ENCODE measurements at places on chromosomes 13 and 19.

- DNase-seq: no peak
Observed at GRCh38 chr19:40091205-40092129, 724 bp upstream of the ZNF780A start.

DNA sequence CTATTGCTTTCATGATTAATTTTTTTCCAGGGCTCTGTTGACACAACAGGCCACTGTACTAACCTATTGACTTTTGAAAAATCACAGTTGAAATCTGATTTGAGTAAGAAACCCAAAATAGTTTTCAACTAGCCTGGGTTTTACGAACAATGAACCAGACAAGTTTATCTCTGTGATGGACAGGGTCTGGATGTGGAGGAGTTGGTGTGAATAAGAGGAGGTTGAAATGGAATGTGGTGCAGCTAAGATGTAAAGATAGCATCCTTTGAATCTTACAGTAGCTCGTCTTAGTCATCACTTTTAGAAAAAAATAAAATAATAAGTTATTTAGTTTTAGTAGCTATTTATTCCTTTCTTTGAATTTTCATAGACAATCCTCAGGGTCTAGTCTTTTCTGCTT lies 8.3 kb upstream of the OXGR1 start:
- no peak for DNase-seq

- DNase-seq: no peak
Observed at GRCh38 chr13:21466527-21466926, 7.4 kb upstream of the ZDHHC20 start.

GRCh38 chr19:46815833-46816627 lies 27.6 kb upstream of the SLC1A5 start:
- DNase-seq: no peak

DNA sequence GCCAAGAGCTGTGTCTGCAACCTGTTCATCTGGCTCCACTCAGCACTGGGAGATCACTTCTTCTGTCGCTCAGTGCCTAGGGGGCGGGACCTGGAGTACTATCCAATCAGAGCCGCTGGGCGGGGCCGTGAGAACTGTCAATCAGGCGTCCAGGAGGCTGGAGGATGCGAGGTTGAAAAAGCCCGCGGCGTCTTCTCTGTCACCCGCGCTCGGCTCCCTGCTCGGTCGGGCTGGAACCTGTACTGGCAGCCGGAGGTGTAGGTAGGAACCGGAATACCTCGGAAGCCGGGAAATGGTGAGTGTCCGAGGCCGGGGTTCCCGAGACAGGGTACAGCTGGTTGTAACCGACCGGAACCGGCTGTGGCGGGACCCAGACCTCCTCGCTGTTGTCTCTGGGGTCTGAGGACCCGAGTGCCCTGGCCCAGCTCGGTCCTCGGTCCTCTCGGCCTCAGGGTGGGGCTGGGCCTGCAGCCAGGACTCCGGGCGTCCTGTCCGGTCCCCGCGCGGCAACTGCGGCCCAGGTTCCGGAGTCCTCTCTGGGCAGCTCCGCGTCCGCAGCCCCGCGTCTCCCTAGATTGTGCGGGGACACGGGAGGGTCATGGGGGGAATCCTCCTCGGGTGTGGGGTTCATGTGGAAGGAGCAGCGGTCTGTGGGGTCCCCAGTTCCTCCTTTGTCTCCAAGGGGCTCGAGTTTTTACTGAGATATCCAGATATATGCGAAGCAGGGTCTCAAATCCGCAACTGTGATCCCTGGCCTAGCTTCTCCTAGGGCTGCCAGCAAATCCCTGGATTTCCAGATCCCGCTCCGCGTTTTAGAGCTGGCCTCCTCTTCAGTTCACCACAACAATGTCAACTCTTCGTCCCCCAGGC lies 42.6 kb downstream of the ZNF627 start:
- DNase-seq: peak; percentile 80

DNA sequence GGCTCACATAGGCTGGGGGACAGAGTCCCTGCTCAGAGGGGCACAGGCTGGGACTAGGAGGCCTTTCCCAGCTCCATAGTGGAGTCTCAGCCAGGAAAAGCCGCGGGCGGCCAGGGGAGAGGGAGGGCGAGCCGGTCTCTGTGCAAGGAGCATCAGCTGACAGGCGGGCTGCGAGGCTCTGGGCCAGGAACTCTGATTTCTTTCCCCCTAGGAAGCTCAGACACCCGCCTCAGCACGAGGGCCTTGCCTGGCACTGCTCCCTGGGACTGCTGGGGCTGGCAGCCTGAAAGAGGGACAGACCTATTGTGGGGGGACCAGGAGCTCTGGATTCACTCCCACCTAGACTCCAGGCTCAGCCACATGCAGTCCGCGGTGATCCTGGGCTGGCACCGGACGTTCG lies 2.2 kb upstream of the PLK5 start:
- DNase-seq: peak; percentile 47

DNA sequence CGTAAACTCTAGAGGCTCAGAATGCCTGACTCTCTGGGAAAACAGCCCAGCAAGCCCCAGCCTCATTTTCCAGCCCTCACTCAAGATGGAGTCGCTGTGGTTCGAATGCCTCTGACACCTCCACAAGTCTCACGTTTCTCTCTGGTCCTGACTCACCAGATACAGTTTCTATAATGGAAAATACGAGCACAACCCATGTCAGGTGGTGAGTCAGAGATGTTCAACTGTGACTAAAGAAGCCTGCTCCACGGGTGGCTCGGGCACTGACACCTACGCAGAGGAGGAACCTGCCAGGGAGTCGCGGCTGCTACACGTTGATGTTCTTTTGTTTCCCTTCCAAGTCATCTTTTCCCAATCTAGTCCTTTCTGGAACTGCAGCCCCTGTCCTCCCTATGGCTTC lies 87.1 kb upstream of the STK24 start:
- no peak for DNase-seq

- no peak for DNase-seq
Observed at GRCh38 chr13:57640607-57641006, 9.1 kb downstream of the PCDH17 start.

DNA sequence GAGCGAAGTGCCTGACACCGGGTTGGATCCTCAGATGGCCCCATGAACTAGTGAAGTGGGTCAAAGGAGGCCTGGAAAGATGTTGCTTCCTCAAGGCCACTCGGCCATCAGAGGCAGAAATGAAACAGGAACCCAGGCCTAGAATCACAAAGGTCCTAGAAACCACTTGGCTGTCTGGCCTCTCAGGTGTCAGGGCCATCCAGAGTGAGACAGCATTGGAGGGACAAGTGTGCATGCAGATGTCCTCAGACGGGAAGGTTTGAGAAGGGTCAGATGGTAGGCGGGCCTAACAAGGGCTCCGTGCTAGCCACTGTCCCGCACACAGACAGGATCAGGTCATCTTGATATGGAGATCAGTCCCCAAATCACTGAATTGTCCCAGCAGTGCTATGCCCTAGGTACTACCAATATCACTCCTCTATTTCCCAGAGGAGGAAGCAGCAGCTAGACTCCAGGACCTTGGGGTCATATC lies 14.3 kb downstream of the CCDC97 start:
- DNase-seq: no peak

DNA sequence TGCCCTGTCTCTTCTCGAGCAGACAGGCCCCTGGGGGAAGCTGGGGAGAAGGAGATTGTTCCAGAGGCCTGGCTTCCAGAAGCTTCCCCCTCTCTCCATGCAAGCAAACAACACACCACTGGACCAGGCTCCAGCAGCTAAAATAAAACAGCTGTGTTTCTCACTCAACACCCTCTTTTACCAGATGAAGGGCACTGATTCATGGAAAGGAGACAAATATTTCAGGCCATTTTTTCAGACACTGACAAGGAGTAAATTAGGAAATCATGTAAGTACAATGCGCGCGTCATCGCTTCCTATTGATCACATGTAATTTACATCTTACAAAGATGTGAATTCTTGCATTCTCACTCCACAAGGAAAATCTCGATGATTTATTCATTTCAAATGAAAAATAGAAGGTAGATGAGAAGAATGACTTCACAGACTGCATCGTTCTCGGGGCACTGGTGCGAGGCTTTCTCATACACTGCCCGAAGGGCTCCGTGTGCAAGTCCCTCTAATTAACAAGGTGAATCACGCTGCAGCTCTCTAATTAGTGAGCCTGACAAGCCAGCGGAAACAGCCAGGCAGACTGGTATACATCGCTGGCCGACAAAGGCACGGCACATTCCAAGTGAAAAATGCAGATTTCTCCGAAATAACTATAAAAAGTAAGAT lies 153.6 kb downstream of the KCTD15 start:
- no peak for DNase-seq

DNA sequence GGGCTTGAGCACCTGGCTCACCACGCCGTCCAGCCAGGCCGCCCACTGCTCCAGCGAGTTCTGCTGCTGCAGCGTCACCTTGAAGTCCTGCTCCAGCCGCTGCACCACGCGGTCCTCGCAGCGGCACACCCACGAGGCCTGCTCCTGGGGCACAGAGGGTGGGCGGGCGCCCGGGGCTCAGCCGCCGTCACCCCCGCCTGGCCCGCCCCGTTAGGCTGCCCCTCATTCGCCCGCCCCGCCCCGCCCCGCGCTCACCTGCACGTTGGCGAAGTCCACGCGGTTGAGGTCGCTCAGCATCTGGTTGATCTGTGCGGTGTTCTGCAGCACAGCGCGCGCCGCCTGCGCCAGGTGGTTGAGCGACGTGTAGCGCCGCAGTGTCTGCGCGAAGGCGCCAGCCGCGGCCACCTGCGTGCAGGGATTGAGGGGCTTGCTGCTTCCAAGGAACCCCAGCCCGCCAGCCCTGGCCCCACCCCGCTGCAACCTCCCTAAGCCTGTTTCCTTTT lies 11.3 kb downstream of the DCAF15 start:
- DNase-seq: no peak

DNA sequence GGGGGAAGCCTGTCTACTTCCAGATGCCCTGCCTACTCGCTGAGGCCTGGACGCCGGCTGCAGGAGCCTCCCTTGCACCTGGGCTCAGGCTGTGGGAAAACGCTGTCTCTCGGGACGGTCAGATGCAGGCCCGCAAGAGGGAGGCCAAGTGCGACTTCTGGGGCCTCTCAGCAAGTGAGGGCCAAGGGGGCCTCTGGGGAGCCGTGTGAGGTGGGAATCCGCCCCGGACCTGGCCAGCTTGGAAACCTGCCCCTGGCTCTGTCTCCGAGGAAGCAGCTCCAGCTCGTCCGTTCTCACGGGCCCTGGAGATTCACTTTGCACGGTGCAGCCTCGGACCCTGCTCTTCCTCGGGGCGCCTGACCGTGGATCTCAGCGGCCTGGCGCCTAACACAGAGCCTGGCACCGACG lies 11.4 kb upstream of the CRTC1 start:
- no peak for DNase-seq

DNA sequence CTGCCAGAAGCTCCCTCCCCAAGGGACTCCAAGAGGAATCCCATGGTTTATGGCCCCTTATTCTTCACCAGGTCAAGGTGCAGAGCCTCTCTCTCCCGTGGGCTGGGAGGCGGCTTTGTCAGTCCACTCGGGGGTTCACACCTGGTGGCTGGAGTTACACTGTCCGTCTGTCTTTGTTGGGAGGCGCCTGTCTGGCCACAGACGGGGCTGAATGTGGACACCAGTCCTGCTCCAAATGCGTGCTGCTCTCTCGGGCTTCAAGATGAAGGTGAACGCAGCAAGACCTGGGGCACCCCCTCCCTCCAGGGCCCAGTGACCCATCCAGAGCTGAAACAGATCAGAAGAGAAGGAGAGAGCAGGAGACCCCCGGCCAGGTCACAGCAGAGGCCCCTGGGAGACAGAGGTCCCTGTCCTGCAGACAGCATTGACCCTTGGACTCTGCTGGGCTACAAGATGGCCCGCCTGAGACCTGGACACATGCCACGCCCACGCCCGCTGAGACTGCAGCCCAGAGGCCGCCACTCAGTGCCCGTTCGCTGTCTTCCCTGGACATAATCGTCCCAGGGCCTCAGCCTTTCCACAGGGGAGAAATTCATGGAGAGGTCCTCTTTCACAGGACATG lies 29.9 kb upstream of the TUBGCP3 start:
- no peak for DNase-seq

DNA sequence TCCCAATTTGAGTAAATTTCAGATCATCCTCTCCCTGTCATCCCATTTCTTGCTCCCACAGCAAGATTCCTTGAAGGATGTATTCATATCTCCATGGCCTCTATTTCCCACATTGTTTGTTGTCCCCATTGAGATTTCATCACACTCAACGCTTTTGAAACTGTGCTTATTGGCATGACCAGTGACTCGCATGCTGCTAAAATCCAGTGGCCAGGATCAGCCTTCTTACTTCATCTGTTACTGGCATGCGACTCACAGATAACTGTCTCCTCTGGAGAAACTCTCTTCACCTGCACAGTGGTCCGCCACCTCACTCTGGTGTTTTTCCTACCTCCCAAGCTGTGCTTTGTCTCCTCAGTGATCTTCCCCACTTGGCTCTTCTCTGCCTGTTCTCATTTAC lies 95.8 kb downstream of the WASF3 start:
- no peak for DNase-seq

GRCh38 chr19:44800461-44800860 lies 8.4 kb upstream of the BCAM start:
- no peak for DNase-seq

DNA sequence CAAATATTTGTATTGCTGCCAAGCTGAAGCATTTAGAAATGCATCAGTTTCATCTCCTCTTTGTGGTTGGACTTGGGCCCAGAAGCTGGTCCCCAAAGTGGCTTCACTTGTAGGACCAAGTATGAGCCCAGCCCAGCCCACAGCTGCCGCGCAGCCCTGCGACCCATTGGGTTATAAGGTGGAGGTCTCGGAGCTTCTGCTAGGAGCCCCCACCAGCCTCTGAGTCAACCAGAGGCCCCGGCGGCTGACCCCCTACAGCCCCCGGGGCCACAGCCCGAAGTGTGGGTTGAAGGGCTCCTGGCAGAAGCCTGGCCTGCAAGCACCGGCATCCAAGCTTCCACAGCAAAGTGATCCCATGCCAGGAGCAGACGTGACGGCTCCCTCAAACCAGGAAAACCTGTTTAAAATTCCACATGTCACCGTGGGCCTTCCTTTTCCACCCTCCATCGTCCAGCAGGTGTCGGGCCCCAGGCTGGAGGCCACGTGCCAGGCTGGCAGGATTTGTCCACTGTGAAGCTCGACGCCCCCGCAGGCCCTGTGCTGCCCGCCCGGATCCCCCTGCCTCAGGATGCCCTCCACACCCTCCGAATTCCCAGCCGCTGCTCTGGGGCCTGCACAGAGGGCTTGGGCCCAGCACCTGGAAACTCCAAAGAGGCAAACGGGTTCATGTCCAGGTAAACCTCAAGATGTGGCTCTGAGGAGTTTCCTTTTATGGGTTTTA lies 54.7 kb downstream of the C13orf46 start:
- no peak for DNase-seq

DNA sequence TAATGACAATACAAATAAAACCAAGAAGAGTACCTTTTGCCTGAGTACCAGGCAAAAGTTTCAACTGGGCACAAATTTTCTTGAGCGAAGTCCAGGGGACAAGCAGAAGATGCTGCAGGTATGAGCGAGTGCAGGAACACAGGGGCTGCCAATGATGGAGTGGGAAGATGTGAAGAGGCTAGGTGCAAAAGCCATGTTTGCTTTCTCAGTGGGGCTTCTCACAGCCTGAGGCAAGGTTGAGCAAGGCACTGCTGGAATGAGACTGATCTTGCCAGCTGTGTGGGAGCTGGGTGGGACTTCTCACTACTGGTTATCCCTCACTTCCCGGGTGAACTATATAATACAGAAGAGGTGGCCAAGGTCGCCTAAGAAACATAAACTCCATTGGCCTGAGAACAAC lies 1200.7 kb downstream of the SLITRK1 start:
- no peak for DNase-seq
